Fibroblast of skin of abdomen (primary cell): ENCODE measurements at places on chromosomes 1 and 21.

GRCh38 chr1:94245747-94246438 is 8.5 kb upstream of the ARHGAP29 start:
- no peak for DNase-seq

- DNase-seq = no peak
These were observed 310.2 kb downstream of the PTPRU start for GRCh38 chr1:29546496-29546895.

- DNase-seq = no peak
These were observed 6.3 kb downstream of the HAPLN2 start for GRCh38 chr1:156625436-156626078.

GRCh38 chr1:20932437-20932977 is 145.4 kb upstream of the HP1BP3 start:
- no peak for DNase-seq

- DNase-seq = no peak
These were observed 663 bp downstream of the ATP13A2 start for GRCh38 chr1:17011092-17011438.

- DNase-seq = peak; percentile 94
These were observed at the start of gene PLOD1 for GRCh38 chr1:11934302-11935056. PLOD1 (plus strand) TSS chr1:11934717; CDS start chr1:11934780, 63 bp downstream.

GRCh38 chr1:65045022-65045817 is 78.9 kb upstream of the JAK1 start:
- no peak for DNase-seq

GRCh38 chr1:99587008-99587407 is 58.9 kb upstream of the PALMD start:
- no peak for DNase-seq

DNA sequence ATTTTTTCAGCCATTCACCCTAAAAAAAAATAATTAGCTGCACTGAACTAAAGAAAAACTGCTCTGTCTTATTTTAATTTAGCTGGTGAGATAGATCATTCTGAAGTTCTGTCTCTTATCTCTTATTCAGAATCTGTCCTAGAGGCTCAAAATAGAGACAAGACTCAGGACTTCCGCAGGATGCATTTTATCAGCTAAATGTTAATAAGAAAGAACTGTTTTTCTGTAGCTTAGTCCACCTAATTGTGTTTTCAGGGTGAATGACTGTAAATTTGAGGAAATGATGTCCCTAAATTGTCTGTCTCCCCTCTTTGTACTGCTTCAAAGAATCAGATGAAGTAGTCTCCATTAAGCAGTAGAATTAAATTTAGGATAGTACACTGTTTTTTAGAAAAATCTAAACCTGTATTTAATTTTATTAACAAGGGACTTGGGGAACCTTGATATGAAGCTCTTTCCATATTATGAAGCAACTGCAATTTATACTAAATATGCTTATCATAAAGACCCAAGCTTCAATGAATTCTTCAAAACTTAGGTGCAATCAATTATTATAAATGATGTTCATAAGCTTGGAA is 671.9 kb downstream of the RWDD3 start:
- DNase-seq = no peak

GRCh38 chr1:55288245-55288644 is 73.1 kb upstream of the USP24 start:
- DNase-seq = no peak

DNA sequence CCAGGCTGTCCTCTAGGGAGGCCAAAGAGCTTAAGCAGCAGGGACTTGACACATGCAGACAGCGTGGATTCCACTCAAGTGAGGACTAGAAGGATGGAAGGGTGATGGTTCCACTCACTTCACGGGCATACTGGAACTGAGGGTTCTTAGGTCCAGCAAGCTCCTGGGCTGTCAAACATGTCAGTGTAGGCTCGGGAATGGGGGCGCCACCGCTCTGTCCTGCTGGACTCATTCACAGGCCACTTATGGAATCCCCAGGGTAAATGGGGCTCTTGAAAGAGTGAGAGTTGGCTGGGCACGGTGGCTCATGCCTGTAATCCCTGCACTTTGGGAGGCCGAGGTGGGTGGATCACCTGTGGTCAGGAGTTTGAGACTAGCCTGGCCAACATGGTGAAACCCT is 27.7 kb upstream of the CSF3R start:
- DNase-seq = no peak

- DNase-seq = no peak
These were observed 13.0 kb upstream of the UQCRHL start for GRCh38 chr1:15820478-15820877.

DNA sequence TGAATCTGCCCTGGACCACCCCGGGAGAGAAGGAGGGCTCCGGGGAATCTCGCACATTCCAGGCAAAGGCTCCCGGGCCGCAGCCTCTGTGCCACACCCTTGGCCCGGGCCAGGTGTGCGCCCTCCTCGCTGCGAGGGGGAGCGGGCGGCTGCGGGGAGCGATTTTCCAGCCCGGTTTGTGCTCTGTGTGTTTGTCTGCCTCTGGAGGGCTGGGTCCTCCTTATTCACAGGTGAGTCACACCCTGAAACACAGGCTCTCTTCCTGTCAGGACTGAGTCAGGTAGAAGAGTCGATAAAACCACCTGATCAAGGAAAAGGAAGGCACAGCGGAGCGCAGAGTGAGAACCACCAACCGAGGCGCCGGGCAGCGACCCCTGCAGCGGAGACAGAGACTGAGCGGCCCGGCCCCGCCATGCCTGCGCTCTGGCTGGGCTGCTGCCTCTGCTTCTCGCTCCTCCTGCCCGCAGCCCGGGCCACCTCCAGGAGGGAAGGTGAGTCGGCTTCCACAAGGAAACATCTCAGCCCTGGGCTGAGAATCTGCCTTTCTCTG is at the start of gene LAMC2:
Gene LAMC2, plus strand, starts transcription at position 324 of the 550 bp plus-strand sequence. Its CDS starts 89 bp downstream, at position 413.
- peak; percentile 26 for DNase-seq

DNA sequence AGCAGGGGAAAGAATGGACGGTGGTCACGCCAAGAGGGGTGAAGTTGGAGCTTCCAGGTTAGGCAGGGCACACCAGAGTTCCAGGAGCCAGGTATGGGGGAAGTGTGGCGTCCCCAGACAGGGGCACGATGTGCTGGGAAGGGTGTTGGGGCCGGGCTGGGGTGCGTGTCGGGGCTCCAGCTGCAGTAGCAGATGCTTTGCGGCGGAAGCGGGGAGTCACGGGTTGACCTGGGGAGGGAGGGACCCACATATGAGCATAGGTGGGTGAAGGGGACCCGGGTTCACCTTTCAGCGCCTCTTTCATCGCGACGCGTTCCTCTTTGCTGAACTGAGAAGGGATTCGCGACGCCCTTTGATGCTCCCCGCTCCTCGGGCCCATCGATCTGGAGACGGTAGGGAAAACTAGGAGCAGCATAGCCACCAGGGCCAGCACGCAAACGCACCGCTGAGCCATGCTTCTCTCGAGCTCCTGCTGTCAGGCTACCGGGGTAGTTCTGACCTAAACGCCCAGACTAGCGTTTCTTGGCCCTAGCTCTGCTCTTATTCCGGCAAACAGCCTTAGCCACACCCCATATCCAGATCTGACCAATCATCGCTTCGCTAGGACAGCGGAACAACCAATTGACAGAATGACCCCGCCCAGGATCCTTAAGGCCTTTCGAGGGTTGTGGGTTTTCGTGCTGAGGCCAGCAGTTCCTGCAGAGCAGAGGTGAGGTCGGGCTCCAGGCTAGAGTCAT is at the start of gene PM20D1:
Gene PM20D1, minus strand, starts transcription at position 514 of the 737 bp plus-strand sequence. Its CDS starts 60 bp downstream, at position 454.
- DNase-seq = peak; percentile 37

DNA sequence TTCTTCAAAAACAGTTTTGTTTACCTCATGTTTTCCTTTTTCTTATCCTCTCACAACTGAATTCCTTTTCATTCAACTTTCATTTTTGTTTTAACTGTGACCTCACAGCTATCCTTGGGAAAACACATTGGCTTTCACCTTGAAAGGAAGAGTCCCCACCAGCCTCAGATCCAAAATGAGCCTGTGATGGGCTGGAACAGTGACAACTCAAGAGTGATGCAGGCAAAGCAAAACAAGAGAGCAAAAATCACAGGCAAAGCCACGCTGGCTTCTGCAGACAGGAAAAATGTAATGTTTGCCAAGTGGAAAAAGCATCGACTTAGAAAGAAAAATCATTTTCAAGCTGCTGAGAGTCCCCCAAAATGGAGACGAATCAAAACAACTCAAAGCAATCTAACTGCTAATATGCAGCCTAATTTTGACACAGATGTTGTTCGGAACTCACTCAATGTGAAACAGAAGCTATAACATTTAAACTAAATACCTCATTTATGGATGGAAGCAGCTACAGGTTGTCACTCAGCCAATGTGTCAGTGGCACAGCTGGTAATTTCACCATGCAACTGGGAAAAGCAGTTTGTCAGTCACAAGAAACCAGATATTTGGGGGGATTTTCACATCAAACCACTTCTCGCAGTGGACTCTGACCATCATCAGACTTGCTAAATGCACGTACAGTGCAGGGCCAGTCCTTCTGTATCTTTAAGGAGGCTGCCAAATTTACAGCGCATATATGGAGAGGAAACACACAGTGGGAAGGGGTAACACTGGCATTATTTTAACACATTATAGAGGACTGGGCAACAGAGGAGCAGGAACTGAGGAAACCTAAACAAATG is 50.7 kb downstream of the ALG14 start:
- no peak for DNase-seq

GRCh38 chr1:42930178-42931107 is 28.2 kb downstream of the SLC2A1 start:
- DNase-seq = no peak

DNA sequence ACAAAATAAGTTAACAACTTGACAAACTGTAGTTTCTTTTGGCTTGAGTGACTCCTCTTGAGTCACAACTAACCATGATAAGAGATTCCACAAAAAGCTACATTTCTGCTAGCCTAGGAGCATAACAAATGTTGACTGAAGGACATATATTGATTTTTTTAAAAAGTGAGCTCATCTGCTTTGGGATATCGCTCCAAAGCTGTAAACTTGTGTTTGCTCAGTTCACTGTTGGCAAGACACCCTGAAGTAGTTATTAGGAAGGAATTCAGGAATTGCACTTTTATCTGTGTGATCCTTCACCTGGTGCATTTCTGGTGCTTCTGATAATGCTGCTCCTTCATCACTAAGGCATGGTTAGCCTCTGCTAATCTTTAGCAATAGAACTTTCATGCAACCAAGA is 23.7 kb downstream of the RWDD3 start:
- DNase-seq = peak; percentile 9

- DNase-seq = no peak
These were observed 16.6 kb upstream of the EDEM3 start for GRCh38 chr1:184771190-184771691.

DNA sequence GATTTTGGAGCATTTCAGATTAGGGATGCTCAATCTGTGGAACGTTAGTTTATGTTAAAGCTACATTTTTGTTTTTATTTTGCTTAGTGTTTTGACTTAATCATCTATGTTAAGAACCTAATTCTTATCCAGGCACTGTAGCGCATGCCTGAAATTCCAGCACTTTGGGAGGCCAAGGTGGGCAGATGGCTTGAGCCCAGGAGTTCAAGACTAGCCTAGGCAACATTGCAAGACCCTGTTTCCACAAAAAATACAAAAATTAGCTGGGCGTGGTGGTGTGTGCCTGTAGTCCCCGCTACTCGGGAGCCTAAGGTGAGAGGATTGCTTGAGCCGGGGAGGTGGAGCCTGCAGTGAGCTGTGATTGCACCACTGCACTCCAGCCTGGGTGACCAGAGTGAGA is 23.4 kb downstream of the FNBP1L start:
- no peak for DNase-seq

- no peak for DNase-seq
These were observed 123.7 kb upstream of the COP1 start for GRCh38 chr1:176330782-176331181.
